ENCODE measurements at places on chromosomes 3 and 15. TPM values are rescaled to one million over a fixed set of nuclear protein-coding genes. Genes with fewer than 3 reads are reported as not detected.

GRCh38 chr15:83516935-83517334, 69.8 kb downstream of the SH3GL3 start:
- H3K27me3 ChIP-seq, result no peaks in the 10 kb centered on the region
- no peak for DNase-seq
- no peak overlapping the region for H3K4me3 ChIP-seq
- no peaks in the 10 kb centered on the region for H3K36me3 ChIP-seq
- H3K27ac ChIP-seq, result no peak overlapping the region

GRCh38 chr3:184801241-184801785, 10.7 kb upstream of the VPS8 start:
- no peak overlapping the region for H3K4me3 ChIP-seq
- no peaks in the 10 kb centered on the region for H3K4me1 ChIP-seq
- no peak overlapping the region for H3K27ac ChIP-seq
- H3K27me3 ChIP-seq, result no peaks in the 10 kb centered on the region
- DNase-seq, result no peak
- no peaks in the 10 kb centered on the region for H3K36me3 ChIP-seq

GRCh38 chr3:122929188-122930062, 98.1 kb downstream of the SEMA5B start:
- H3K27ac ChIP-seq, result no peak overlapping the region
- no peaks in the 10 kb centered on the region for H3K27me3 ChIP-seq
- no peaks in the 10 kb centered on the region for H3K4me1 ChIP-seq
- DNase-seq, result no peak

DNA sequence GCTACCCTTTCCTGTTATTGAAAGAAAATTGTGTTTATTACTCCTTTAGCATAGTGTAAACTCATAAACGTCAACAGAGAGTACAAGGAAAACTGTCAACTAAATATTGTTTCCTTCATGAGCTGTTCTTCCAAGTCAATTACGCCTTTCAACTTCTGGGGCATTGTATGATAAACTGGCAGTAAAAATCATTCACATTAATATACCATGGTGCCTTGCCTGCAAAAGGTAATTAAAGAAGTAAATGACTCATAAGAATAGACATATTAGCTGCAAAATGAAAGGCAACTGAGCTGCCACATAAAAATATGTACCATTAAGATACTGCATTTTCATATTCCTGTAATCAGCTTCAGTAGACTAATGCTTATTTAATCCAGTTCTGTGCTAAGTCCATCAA, 447.3 kb downstream of the FOXP1 start:
- no peak overlapping the region for H3K27ac ChIP-seq
- DNase-seq, result no peak
- no peak overlapping the region for H3K4me3 ChIP-seq
- H3K27me3 ChIP-seq, result no peaks in the 10 kb centered on the region
- H3K36me3 ChIP-seq, result no peaks in the 10 kb centered on the region

Gene UROC1
- total RNA-seq, result not detected

Gene DNAH12
- total RNA-seq, result not detected

Gene SH2D7
- not detected for total RNA-seq
